ENCODE measurements at places on chromosomes 12 and 14.

GRCh38 chr14:103534576-103535061, 5.6 kb downstream of the TRMT61A start:
- no peak for DNase-seq

DNA sequence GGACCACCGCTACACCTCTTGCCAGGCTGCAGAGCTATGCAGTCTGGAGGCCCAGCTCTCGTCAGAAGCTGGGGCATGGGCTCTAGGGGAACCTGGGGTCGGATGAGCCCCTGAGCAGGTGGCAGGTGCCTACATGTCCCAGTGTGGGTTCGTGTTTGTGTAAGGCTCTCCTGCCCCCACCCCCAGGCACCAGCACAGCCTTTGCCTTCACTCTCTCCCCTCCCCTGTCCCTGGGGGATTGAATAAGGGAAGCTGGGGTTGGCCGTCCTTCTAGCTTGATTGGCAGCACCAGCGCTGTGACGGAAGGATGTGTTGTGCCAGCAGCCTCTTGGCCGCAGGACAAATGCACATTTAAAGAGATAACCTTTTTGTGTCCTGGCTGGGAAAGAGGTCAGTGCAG, 34.8 kb upstream of the TSPAN9 start:
- no peak for DNase-seq

DNA sequence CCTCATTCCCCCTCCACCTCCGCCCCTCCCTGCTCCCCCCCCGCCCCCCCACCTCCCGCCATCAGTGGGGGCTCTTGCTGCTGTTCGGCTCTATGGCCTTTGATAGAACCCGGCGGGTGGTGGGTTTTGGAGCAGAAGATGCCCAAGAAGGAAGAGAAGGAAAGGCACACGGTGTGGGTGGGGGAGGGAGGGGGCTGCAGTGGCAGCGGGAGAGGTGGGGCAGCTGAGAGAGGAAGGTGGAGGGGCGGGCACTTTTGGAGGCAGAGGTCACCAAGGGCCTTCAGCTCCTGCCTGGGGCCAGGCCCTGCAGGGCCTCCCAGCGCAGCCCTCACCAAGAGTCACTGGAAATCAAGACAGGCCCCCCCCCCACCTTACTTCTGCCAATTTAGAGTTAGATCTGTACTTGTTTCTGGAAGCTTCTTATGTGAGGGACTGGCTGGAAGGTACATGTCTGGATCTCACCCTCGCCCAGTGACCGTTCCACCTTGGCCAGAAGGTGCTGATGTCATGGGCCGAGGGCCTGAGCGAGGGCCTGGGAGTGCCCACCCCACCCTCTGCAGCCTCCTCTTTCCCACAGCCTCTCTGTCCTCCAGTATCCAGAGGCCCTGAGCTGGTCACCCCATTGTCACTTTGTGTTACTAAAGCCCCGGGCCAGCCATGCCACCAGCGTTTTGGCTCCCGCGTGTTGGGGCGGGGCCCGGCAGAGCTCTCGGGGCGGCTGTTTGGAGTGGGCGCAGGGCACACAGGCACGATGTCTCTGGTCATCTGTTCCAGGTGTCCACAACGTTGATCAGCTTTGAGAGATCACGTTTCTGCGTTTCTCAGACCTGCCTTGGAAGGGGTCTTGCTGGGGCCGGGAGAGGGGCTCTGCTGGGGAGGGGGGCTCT, 153.9 kb downstream of the KIF26A start:
- no peak for DNase-seq

DNA sequence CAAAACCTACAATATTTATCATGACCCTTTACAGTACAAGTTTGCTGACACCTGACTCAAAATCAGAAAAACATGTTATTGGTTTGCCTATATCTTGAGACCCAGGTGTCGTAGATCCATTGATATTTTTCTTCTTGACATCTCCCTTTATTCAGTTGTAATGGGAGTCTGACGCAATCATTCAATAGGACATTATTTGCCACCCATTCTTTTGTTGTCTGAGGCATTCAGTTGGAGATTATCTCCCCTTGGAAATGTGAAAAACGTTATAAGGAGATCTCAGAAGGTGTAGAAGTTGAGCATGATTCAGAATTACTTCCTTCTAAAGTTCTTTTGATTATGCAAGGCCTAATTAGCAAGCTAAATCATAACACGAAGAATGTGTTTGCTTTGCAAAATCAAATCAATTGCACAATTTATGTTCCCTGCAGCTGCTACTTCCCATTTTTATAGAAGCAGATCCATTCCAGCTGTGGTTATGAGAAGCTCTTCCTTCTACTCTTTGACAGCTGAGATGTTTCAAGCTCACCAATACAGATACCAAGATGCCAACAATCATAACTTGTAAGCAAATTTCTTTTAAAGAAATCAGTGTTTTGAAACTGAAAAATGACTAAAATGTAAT, 228.2 kb upstream of the SYT1 start:
- DNase-seq: no peak

GRCh38 chr14:22598099-22598895, at the start of gene ABHD4:
TSS of gene ABHD4 (plus strand) at chr14:22598300. CDS start at chr14:22598307, 7 bp downstream.
- peak; percentile 69 for DNase-seq

- no peak for DNase-seq
Observed at GRCh38 chr12:12153596-12153995, 82.9 kb downstream of the BCL2L14 start.

DNA sequence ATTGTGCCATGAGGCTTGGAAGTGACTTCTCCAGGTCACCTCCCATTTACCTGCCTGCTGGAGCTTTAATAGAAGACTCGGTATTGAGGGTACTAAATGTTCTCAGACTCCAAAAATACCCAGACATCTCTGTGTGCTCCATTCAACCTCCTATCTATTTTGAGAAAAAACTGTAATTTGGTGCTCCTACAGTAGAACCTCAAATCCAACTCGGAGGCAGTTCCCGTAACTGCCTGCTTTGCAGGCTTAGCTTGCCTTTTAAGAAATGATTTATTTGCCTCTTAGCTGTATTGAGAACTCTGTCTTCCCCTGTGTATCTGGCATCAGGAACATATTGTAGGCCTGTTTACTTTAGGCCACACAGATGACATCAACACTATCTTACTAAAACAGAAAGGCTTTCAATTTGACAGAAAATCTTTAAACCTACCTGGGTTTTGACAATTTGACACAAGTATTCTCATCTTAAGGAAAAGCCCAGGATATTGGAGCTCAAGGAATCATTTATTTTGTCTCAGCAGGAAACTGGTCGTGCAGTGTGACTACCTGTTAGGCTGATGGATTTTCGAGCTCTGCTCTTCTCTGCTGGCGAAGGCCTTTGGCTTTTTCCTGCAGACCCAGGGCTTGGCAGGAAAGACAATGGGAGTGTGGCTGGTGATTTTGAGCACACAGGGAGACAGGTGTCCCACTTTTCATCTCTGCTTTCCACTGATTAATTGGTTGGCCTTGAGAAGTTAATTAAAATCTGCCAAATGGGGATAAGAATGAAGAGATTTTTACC, 314.8 kb downstream of the SNAPC1 start:
- no peak for DNase-seq

DNA sequence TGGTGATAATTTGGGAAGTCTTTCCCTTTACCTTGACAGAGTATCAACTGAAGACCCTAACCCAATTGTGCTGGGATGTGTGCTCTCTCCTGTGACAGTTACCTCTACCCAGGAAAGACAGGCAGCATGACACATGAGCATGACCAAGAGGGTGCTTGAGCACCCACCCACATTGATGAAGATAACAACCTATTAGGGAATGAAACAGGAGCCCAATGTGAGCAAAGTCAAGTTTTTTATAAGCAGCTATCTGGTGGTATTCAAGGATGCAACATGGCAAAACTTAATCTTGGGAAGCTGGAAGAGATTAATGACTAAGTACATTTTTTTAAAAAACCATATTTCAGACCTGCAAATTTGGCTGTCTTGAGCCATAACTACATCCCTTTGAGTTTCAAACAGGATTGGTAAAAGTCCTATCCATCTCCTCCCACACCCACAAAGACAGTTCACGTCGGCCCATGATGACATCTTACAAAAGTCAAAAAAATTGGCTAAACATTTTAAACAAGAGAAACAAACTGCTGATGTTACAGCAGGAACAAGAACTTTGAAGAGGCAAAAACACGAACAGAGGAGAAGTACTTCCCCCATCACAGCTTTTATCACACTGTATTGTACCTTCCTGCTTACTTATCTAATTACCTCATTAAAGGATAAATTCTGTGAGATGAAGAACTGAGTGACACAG, 60.3 kb downstream of the MED13L start:
- DNase-seq: no peak

Data from CD4-positive, alpha-beta T cell treated with Interleukin-17A for 1 hour (primary cell).